Stimulated activated CD4-positive, alpha-beta T cell treated with anti-CD3 and anti-CD28 coated beads, Interleukin-1b, Interleukin-23, amount 100 ng/mL, for 4 hours (primary cell): ENCODE measurements at places on chromosomes 13 and 19.
A peak's percentile ranks its signal among the peaks of the same experiment; 100 is the strongest.

DNA sequence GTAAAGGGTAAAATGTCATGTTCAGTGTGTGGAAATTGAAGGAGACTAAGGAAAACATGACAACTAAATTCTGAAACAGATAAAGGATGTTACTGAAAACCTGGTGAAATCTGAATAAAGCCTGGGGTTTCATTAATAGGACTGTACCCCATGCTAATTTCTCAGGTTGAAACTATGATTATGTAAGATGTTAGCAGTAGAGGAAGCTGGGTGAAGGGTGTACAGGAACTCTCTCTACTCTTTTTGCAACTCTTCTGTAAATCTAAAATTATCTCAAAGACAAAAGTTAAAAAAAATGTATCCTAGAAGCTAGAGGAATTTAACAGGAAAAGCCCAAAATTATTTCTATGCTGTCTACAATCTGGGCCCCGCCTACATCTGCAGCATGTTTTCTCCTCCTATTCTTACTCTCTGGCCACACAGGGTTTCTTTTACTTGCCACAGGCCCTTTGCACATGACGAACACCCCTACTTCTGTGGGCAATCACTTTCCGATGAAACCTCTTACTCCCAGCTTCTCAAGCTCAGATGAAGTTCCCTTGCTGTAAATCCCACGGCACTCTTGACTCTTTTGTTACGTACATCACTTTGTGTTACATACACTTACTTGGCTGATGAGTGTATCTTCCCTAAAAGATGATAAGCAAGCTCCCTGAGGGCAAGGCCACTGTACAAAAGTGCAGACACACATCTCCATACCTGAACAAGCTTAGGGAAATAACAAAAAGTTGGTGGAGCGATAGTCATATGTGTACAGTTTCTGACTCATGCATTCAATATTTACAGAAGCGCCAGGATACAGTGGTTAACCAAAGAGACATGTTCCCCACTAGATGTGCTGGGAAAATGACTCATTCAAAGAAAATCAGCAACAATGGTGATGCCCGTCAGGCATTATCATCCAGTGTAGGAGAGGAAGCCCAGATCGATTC lies 32.6 kb downstream of the RUBCNL start:
- DNase-seq = no peak

DNA sequence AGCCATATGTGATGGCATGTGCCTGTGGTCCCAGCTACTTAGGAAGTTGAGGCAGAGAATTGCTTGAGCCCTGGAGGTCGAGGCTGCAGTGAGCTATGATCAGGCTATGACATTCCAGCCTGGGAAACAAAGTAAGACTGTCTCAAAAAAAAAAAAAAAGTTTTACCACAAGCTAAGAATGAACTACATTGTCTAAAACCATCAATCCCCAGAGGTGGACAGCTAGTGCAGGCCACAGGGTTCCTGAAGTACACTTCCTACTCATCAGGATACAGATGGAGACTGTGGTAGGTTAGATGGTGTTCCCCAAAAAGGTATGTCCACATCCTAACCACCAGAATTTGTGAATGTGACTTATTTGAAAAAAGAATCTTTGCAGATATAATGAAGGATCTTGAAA lies 63.5 kb upstream of the DOCK9 start:
- DNase-seq = no peak

- no peak for DNase-seq
Measured at GRCh38 chr19:4541114-4541805, 1.4 kb upstream of the LRG1 start.

- no peak for DNase-seq
Measured at GRCh38 chr19:55590109-55590508, 9.2 kb downstream of the FIZ1 start.

DNA sequence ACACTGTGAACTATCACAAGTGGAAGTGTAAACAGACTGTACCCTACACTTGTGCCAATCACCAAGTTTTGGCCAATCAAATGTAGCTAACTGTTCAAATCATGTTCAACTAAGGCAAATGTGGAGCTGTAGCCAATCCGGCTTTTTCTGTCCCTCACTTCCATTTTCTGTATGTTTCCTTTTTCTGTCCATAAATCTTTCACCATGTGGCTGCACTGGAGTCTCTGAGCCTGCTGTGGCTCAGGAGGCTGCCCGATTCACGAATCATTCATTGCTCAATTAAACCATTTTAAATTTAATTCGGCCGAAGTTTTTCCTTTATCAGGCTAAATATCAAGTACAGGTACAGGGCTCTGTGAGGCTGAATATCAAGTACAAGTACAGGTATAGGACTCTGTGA lies 216.5 kb downstream of the RFC3 start:
- no peak for DNase-seq

DNA sequence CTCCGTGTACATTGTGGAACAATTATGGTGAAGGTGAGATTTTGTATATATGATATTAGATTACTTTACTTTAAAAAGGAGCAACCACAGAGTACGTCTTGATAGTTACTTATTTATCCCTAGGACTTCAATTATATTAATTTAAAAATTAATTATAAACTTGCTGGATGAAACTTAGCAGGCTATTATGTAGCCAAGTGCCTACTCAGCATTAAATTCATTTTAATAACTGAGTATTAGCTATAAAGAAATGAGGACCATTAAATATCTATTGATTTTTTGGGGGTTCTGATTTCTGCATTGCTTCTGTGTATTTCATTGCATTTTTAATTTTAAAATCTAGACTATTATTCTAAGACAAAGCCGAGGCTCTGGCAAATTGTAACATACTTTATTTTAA lies 109.4 kb downstream of the HS6ST3 start:
- DNase-seq = no peak

- no peak for DNase-seq
Measured at GRCh38 chr19:14023404-14024235, 4.3 kb upstream of the RLN3 start.

GRCh38 chr13:82118589-82118988 lies 1763.7 kb downstream of the SLITRK1 start:
- no peak for DNase-seq

GRCh38 chr13:113002206-113002912 lies 33.3 kb downstream of the MCF2L start:
- DNase-seq = no peak

DNA sequence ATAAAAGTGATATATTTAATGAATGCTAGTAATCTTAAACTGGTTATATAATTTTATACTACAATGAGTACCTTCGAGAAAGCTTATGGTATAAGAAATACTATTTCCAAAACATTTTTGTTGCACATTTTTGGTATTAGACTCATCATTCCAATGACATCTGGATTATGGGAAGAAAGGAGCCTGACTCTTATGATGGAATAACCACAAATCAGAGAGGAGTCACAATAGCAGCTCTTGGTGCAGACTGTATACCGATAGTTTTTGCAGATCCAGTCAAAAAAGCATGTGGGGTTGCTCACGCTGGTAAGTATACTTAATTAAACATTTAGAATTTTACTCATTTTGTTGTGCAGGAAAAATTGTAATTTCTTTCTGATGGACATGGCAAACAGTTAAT lies 3.9 kb downstream of the LACC1 start:
- DNase-seq = no peak

DNA sequence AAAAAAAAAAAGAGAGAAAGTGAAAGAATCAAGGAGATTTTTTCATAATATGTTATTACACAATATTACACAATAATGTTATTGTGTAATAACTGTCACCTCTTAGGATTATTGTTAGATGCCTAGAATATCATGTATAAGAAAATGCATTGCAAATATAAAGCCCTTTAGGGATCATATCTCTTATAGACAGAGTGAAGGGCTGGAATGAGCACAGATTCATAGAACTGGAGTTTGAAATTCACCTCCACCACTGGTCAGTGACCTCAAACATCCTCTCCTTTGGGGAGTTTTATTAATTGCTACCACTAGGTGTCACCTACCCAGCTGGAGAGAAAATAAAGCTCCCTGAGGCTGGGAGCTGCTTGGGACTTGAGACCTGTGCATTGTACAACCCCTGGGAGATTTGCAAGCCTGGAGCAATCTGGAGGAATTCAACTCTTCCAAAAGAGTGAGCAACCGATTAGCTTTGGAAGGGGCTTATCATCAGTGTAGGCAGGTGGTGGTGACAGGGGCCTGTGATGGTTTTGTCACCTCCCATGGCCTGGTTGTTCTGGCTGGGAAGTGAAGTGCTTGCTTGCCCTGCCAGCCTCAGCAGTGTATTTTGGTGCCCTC lies 30.3 kb upstream of the FRY start:
- peak; percentile 0 for DNase-seq

DNA sequence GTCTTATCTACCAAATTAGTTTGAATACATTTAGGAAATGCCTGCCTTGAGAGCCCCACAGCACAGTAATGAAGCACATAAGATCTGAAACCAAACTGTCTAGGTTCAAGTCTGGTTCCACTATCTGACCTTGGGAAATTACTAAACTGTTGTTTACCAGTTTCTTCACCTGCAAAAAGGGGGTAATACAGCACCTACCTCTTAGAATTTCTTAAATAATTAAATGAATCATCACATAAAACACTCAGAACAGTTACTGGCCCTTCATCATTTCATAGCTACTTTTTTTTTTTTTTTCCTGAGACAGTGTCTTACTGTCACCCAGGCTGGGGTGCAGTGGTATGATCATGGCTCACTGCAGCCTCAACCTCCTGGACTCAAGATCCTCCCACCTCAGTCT lies 59.6 kb downstream of the USP12 start:
- DNase-seq = no peak

DNA sequence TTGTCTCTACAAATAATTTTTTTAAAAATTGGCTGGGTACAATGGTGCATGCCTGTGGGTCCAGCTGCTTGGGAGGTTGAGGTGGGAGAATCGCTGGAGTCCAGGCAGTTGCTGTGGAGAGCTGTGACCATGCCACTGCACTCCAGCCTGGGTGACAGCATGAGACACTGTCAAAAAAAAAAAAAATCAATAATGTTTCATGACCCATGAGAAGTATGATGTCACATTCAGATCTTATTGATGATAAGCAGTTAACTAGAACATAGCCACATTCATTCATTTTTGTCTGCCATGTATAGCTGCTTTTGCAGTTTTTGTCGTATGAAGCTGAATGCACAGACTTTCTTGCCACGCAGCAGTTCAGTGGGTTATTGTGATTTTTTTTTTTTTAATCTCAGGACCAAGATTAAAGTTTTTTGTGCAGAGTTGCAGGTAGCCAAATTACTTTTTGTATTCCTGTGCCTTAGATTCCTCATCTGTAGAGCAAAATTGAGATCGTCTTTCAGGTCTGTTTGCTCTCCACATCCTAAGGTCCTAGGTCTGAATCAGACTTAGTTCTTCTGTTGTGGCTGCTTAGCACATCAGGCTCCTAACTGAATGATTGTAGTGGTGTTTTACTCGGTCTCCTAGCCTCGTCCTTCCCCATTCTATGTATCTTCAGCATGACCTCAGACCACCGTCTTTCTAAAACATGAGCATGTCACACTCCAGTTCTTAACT lies 145.2 kb downstream of the GGACT start:
- no peak for DNase-seq

GRCh38 chr13:44758630-44759383 lies 182.7 kb upstream of the TSC22D1 start:
- DNase-seq = no peak

DNA sequence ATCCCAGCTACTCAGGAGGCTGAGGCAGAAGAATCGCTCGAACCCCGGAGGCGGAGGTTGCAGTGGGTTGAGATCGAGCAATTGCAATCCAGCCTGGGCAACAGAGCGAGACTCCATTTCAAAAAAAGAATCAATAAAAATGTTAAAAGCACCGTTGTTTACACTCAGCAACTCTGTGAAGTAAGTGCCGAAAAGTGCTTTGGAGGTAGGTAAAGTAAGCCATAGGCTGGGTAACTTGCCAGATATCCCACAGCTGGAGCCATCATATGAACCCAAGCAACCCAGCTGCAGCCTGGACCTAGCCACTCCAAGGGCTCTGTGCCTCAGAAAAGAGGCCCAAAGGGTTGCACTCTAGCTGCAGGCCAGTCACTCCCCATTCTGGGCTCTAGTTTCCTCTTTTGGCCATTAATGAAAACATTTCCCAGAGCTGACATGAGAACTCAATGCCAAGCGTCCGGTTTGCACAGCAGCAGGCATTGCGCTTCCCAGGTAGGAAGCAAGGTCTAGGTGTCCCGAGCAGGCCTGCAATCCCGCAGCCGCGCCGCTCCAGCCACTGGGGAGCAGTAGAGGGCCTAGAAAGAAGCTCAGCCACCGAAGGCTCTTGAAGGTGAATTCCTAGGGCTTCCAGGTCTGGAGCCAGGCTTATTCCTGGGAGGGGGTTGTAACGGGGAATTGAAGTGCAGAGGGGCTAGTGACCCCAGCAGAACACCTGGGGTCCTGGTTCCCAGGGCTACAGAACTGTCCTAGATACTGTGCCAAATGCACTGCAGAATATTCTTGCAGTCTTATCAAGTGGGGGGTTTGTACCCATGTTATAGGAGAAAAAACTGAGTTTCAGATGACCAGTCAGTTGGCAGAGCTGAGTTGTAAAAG lies 4.1 kb upstream of the CD79A start:
- no peak for DNase-seq

DNA sequence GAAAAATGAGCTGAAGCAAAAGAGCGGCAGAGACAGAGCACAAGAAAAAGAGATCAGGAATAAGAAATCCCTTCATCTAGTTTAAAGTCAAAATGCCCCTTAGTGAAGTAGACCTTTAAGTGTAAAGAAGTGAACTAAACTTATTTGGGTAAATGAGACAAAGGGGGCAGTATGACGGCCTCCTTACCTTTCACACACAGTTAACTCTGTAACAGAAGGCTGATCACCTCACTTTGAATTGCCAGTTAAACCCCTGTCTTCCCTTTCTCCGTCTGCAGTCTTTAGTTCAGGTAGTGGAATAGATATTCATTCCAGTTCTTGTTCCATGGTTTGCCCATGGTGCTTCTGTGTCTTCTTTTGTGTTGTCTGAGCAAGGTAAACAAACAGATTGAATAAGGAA lies 1029.8 kb downstream of the DIAPH3 start:
- no peak for DNase-seq

GRCh38 chr19:507286-508203 lies at the start of gene TPGS1:
TPGS1 (plus strand) TSS chr19:507497; CDS start chr19:507507, 10 bp downstream.
- peak; percentile 73 for DNase-seq
